ENCODE measurements at places on chromosomes 13 and 19. TPM values are rescaled to one million over a fixed set of nuclear protein-coding genes. Genes with fewer than 3 reads are reported as not detected.

DNA sequence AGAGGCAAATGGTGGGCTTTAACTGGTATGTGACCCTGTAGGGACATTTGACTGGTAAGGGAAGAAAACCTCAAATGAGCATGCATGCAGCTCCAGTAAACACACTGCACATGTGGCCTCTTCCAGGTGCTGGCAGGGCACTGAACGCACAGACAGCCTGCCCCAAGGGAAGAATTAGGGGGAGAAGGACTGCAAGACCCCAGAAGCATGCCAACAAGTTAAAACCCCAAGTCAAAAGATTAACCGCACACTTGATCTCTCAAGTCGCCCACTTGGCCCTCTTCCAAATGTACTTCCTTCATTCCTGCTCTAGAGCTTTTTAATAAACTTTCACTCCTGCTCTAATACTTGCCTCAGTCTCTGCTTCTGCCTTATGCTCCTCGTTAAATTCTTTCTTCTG lies 46.9 kb upstream of the SLITRK1 start:
- H3K4me3 ChIP-seq = no peak overlapping the region
- H3K27ac ChIP-seq = no peak overlapping the region
- H3K27me3 ChIP-seq = peaks cover 5% of the 10 kb centered on the region
- no peaks in the 10 kb centered on the region for H3K4me1 ChIP-seq

DNA sequence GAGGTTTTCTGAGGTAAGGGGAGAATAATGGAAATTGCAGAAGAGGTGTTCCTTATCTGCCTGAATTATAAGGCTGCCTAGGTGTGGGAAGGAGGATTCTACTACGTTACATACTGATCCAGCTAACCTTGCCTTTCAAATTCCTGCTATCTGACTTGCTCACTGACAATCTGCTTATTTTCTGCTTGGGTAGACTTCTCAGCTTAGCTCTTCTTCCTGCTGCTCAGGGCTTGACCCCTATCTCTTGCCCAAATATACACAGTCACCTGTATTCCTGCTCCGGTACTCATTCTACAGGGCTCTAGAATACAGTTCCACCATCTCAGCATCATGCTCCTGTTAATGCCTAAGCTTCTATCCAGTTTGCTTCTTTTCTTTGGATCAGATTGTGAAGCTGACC lies 1607.6 kb downstream of the OLFM4 start:
- H3K27ac ChIP-seq = no peak overlapping the region
- DNase-seq = no peak
- H3K27me3 ChIP-seq = no peaks in the 10 kb centered on the region
- no peak overlapping the region for H3K4me3 ChIP-seq
- H3K36me3 ChIP-seq = no peaks in the 10 kb centered on the region
- no peaks in the 10 kb centered on the region for H3K4me1 ChIP-seq

DNA sequence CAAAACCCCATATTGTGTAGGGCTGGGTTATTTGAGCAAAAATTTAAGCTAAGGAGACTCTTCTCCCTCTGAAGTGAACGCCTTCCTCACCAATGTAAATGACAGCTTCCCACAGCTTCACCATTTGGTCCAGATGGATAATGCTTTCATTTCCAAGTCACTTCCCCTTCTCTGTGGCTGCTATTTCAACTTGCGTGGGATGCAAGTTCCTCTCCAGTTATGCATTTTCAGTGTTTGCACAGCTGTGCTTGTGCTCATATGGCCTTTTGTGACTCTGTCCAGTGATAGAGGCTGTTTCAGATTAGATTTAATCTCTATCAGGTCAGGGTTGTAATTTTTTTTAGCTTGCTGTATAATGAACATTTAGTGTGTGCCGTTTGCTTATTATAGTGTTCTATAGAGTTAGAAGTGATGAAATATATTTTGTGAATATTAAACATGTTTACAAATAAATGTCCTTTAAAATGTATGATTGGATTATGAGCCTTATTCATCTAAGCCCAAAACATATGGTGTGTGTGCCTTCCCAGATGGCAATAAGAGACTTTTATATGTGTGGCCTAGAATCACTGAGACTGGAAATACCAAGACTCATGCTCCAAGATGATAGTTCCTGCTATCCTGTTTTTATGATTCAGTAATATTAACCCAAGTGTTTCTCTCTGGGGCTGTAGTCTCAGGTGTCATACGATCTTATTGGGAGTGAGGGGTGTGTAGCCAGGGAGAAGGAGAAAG lies 86.6 kb downstream of the TNFRSF19 start:
- no peak overlapping the region for H3K27ac ChIP-seq
- H3K36me3 ChIP-seq = no peaks in the 10 kb centered on the region
- H3K27me3 ChIP-seq = peaks cover 11% of the 10 kb centered on the region
- no peak overlapping the region for H3K4me3 ChIP-seq

DNA sequence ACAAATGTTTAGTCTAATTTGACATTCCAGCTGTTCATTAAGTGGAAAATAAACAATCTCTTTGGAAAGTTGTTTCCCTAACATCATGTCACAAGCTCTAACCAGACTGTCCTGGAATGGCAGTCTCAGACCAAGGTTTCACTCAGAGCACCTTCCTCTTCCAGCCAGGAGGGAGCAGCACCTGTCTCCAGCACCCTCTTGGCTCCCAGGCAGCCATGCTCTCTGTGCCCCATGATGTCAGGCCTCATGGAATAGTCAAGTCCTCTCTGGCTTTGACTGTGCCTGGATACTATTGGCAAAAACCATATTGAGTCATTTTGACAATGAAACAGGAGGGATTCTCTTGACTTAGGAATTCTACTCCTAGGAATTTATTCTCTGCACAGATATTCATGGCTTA lies 171.4 kb downstream of the OXGR1 start:
- H3K4me1 ChIP-seq = no peaks in the 10 kb centered on the region
- no peak overlapping the region for H3K27ac ChIP-seq
- H3K36me3 ChIP-seq = no peaks in the 10 kb centered on the region
- no peaks in the 10 kb centered on the region for H3K27me3 ChIP-seq
- no peak for DNase-seq

DNA sequence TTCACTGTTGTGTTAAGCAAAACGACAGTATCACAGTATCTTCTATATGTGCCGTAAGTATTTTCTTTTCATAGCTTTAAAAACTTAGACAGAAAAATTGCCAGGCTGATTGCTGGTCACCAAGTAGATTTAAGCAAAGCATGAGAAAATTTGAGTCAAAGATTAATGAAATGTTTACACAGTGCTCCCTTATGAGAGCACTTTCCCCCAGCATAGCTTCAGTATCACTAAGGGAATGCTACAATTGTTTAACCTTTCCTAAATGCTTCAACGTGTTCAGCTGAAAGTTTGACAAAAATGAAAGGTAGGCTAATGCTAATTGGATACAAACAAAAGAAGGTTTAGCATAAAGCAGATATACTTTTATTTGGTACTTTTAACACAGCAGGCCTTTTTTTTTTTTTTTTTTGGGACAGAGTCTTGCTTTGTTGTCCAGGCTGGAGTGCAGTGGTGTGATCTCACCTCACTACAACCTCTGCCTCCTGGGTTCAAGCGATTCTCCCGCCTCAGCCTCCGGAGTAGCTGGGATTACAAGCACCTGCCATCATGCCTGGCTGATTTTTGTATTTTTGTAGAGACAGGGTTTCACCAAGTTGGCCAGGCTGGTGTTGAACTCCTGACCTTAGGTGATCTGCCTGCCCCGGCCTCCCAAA lies 23.4 kb downstream of the PCCA start:
- no peak for DNase-seq
- H3K4me1 ChIP-seq = peaks cover 15% of the 10 kb centered on the region
- H3K27ac ChIP-seq = no peak overlapping the region
- no peaks in the 10 kb centered on the region for H3K36me3 ChIP-seq

DNA sequence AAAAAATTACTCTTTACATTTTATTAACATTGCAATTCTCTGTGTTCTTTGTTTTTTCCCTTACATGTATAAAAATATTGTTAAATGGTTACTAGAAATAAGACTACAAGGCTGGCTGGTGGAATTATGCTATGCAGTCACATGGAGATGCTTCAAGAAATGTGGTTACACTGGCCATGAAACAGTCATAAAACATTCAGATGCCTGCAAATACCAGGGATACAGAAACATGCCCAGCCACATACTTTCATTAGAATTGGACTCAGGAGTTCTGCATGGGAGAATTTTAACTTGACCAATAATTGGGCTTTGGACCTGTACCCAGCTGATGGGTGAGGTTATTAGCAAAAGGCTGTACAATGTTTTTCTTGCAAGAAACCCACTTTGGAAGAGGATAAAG lies 1407.7 kb upstream of the SLC10A2 start:
- no peak for DNase-seq
- H3K36me3 ChIP-seq = no peaks in the 10 kb centered on the region
- H3K27me3 ChIP-seq = no peaks in the 10 kb centered on the region
- H3K4me1 ChIP-seq = no peaks in the 10 kb centered on the region

- no peaks in the 10 kb centered on the region for H3K36me3 ChIP-seq
- H3K4me3 ChIP-seq = no peak overlapping the region
- no peak overlapping the region for H3K27ac ChIP-seq
- peaks cover 16% of the 10 kb centered on the region for H3K27me3 ChIP-seq
- peaks cover 15% of the 10 kb centered on the region for H3K4me1 ChIP-seq
Measured at GRCh38 chr13:76832258-76832988, 53.8 kb downstream of the KCTD12 start.

DNA sequence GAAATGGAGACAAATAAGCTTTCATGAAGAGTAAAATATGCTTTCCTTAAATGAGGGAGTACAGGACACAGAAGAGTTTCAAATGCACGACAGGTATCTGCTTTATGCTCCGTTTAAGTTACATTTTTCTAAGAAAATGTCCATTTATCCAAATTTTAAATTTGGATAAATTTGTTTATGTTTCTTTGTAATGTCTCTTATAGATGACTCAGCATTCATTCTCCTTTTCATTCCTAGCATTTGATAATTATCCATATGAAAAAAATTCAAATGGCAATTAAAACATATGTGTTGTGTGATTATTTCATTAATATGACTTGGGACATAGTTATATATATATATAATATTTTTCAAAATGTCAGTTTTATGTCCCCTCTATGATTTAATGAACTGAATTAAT lies 1449.3 kb downstream of the SLITRK1 start:
- DNase-seq = no peak
- no peaks in the 10 kb centered on the region for H3K36me3 ChIP-seq
- H3K27me3 ChIP-seq = no peaks in the 10 kb centered on the region
- no peaks in the 10 kb centered on the region for H3K4me1 ChIP-seq
- H3K4me3 ChIP-seq = no peak overlapping the region
- no peak overlapping the region for H3K27ac ChIP-seq

GRCh38 chr13:109794095-109794494 lies 7.7 kb upstream of the IRS2 start:
- DNase-seq = no peak
- peaks cover 56% of the 10 kb centered on the region for H3K27me3 ChIP-seq
- H3K27ac ChIP-seq = no peak overlapping the region

- no peaks in the 10 kb centered on the region for H3K27me3 ChIP-seq
- no peak for DNase-seq
- H3K27ac ChIP-seq = no peak overlapping the region
- H3K36me3 ChIP-seq = no peaks in the 10 kb centered on the region
Measured at GRCh38 chr13:111791131-111791530, 275.8 kb upstream of the SOX1 start.

- no peak for DNase-seq
- H3K4me3 ChIP-seq = no peak overlapping the region
- peaks cover 15% of the 10 kb centered on the region for H3K36me3 ChIP-seq
- no peaks in the 10 kb centered on the region for H3K4me1 ChIP-seq
Measured at GRCh38 chr19:12237143-12237839, 57.4 kb downstream of the ZNF44 start.

- no peak overlapping the region for H3K27ac ChIP-seq
- peaks cover 11% of the 10 kb centered on the region for H3K4me1 ChIP-seq
- no peak for DNase-seq
Measured at GRCh38 chr19:47619763-47620162, 10.8 kb downstream of the BICRA start.

GRCh38 chr19:39438270-39438934 lies 2.7 kb upstream of the RPS16 start:
- DNase-seq = no peak
- H3K4me1 ChIP-seq = peaks cover 54% of the 10 kb centered on the region
- no peaks in the 10 kb centered on the region for H3K27me3 ChIP-seq
- peaks cover 14% of the 10 kb centered on the region for H3K36me3 ChIP-seq

DNA sequence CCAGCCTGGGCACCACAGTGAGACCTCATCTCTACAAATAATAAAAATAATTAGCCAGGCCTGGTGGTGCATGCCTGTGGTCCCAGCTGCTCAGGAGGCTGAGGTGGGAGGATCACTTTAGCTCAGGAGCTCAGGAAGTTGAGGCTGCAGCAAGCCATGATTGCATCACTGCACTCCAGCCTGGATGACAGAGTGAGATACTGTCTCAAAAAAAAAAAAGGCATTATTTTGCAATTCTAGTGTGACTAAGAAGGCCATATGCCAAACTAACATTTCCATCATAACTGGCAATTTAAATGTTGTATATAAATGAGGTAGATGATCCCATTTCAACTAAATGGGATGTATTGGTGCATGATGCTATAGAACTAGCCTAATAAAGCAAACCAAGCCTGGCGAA lies 632.8 kb upstream of the KLF12 start:
- H3K4me3 ChIP-seq = no peak overlapping the region
- no peaks in the 10 kb centered on the region for H3K36me3 ChIP-seq
- H3K27me3 ChIP-seq = no peaks in the 10 kb centered on the region
- no peaks in the 10 kb centered on the region for H3K4me1 ChIP-seq

- no peaks in the 10 kb centered on the region for H3K36me3 ChIP-seq
- peaks cover 6% of the 10 kb centered on the region for H3K4me1 ChIP-seq
- H3K27me3 ChIP-seq = peaks cover 15% of the 10 kb centered on the region
- no peak overlapping the region for H3K4me3 ChIP-seq
Measured at GRCh38 chr13:52597676-52598075, 44.6 kb upstream of the HNRNPA1L2 start.

DNA sequence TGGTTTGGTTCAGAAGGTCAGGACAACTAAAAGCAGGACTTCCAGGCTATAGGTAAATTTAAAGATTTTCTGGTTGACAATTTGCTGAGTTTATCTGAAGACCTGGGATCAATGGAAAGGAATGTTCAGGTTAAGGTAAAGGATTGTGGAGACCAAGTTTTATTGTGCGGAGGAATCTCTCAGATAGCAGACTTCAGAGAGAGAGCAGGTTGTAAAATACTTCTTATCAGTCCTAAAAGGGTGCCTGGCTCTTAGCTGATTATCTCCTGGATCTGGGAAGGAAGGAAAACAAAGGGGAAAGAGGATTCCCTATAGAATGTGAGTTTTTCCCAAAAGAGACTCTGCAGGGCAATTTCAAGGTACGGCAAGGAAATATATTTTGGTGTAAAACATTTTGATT lies 851.5 kb downstream of the DACH1 start:
- H3K27me3 ChIP-seq = no peaks in the 10 kb centered on the region
- H3K4me1 ChIP-seq = no peaks in the 10 kb centered on the region
- H3K36me3 ChIP-seq = no peaks in the 10 kb centered on the region
- no peak overlapping the region for H3K27ac ChIP-seq

Gene CDADC1
- 14.8 TPM for total RNA-seq

Gene ZNF577
- 9.4 TPM for total RNA-seq

Gene KLK7
- not detected for total RNA-seq

Gene CGB3
- total RNA-seq = not detected

Gene ZNF554
- total RNA-seq = 4.5 TPM

Gene SOX21
- total RNA-seq = not detected

Gene PROZ
- total RNA-seq = not detected

Gene WTIP
- total RNA-seq = 0.30 TPM

Gene ZNF497
- 1.5 TPM for total RNA-seq

Gene ZNF480
- total RNA-seq = 5.6 TPM

Gene FGF14
- 0.23 TPM for total RNA-seq

Gene PRMT1
- total RNA-seq = 251 TPM

Gene SAE1
- total RNA-seq = 254 TPM

Gene ZNF677
- 9.0 TPM for total RNA-seq

Gene ONECUT3
- not detected for total RNA-seq

Gene ZSCAN18
- 34.0 TPM for total RNA-seq

Gene FARP1
- 2.4 TPM for total RNA-seq

Gene ZSCAN22
- total RNA-seq = 4.0 TPM

Data from activated T-cell treated with anti-CD3 and anti-CD28 coated beads, Interleukin-2, amount 50 U/mL, for 72 hours (primary cell).